ENCODE measurements at places on chromosomes 13 and 19.

- DNase-seq, result no peak
Measured at GRCh38 chr13:80712026-80712425, 371.1 kb upstream of the SPRY2 start.

DNA sequence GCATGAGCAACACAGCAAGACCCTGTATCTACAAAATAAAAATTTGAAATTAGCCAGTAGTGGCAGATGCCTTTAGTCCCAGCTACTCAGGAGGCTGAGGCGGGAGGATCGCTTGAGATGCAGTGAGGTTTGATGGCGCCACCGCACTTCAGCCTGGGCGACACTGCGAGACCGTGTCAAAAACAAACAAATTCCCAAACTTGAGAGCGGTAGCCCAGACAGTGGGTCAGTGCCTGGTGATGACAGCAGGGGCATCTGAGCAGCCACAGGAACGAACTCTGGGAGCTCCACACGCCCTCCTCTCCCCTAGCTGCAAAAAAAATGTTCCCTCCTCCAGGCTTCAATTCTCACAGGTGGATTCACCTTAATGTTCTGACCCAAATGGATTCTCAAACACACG is 14.1 kb downstream of the ZNF490 start:
- DNase-seq, result no peak

DNA sequence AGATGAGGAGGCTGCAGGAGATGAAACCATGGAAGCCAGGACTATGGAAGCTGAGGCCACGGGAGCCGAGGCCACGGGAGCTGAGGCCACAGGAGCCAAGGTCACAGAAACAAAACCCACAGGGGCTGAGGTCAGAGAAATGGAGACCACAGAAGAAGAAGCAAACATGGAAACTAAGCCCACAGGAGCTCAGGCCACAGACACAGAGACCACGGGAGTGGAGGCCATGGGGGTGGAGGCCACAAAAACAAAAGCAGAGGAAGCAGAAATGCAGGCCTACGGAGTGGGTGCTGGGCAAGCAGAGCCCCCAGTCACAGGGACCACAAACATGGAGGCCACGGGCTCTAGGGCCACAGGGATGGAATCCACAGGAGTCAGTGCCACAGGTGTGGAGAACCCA is 12.5 kb upstream of the EBI3 start:
- no peak for DNase-seq

DNA sequence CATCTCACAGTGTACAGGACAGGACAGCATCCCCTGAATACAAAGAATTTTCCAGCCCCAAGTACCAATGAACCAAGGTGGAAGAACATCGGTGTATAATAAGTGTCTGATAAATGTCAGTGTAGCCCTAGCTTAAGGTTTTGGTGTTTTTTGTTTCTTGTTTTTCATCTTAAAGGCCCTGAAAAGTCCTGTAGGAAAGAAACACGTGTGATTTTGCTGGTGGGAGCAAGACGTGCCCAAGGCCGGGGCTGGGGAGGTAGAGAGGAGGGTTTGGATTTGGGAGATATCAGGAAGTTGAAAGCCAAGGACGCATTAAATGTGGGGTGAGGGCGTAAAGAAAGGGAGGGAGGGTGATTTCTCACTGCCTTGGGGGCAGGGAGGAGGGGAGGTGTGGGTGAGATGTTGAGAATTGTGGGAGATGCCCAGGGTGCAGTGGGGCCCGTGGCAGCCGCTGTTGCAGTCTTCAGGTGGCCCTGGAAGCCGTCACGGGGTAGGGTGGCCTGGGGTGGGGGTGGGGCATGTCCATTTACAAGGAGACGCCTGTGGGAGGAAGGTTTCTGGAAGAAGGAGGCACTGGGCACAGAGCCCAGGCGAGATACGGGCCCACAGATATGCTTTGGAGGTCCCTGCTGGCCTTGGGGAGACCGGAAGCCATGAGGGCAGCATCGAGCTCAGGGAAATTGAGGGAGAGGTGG is 6.7 kb downstream of the CAMSAP3 start:
- no peak for DNase-seq

DNA sequence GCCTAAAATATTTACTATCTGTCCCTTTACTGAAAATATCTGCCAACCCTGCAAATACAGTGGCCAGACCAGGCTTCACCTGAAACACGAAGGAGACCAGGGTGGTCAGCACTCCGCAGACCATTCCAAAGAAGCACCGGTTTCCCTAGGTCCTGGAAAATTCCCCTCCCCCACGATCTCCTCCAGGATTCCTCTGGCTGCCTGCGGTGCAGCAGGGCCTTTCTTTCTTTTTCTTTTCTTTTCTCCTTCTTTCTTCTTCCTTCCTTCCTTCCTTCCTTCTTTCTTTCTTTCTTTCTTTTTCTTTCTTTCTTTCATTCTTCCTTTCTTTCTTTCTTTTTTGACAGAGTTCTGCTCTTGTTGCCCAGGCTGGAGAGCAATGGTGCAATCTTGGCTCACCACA is 152.7 kb downstream of the USP12 start:
- DNase-seq, result no peak

- no peak for DNase-seq
Measured at GRCh38 chr13:24905242-24905641, 141.3 kb downstream of the RNF17 start.

DNA sequence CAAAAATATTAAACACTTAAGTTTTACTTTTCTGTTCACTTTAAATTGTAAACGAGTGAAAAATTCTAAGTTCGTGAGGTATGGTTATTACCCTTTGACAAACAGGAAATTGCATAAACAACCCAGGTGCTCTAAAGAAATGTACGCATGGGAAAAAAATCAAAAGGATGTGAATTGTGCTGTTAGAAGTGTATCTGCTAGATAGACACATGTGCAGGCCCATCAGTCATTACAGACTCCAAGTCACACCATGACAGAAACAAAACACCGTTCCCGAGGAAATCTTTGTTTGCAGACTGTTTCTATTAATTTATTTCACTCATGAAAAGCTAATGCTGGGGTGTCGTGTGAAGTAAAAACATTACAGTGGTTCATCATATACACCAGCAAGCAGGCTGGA is 17.0 kb upstream of the DOCK9 start:
- no peak for DNase-seq

GRCh38 chr13:89324582-89324981 is 1653.4 kb downstream of the SLITRK5 start:
- no peak for DNase-seq

- peak; percentile 34 for DNase-seq
Measured at GRCh38 chr13:51645154-51645650, 60.9 kb downstream of the WDFY2 start.

- no peak for DNase-seq
Measured at GRCh38 chr19:40284251-40284500, 969 bp downstream of the AKT2 start.

DNA sequence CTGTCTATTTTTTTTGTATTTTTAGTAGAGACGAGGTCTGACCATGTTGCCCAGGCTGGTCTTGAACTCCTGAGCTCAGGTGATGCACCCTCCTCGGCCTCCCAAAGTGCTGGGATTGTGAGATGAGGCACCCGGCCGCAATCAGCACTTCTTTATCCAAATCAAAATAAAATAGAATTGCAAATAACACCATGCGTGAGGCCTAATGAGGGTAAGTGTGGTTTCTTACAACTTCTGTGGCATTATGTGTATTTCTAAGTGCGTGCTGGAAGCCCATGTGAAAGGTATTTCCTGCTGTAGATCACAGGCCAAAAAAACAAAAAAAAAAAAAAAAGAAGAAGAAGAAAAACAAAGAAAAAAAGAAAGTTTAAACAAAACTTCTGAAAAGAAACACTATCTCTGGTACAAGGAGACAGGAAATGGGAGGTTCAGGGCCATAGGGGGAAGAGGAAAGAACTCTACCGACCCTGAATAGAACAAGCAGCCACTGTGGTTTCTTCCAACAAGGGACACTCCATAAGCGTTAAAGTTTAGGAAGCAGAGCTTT is 3.0 kb upstream of the GRAMD1A start:
- DNase-seq, result no peak

DNA sequence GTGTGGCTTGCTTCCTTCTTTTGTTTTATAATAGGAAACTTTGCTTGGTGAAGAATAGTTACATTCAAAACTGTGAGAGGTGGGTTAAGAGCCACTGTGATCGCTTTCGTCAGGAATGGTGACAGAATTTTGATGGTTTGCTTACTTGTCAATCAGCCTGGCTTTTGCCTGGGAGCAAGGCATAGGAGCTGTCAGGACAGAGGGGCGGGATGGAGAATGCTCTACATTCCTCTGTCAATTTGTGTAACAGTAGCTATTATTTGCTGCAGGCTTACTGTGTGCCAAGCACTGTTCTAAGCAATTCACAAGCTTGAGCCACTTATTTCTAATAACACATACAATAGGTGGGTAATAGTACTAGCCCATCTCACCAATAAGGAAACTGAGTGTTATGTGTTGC is 28.1 kb upstream of the TNFSF11 start:
- no peak for DNase-seq

GRCh38 chr13:107124129-107124718 is 556.3 kb upstream of the ARGLU1 start:
- DNase-seq, result no peak

DNA sequence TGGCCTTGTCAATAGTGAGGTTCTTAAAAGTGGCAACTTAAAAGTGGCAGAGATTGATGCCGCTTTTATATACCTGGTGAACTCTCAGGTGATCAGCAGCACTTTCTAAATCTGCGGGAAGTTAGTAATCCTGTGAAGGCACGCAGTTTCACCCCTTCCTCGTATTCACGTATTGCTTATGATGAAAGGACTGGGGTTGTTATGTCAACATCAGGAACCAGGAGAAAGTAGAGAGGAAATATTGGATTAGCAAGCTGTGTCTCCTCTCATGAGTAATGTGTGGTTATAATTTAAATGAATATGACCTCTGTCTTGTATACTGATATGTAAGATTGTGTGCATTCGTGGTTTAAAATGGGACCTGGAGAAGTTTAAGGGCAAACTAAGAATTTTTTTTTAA is 544.6 kb downstream of the SLITRK6 start:
- DNase-seq, result no peak

DNA sequence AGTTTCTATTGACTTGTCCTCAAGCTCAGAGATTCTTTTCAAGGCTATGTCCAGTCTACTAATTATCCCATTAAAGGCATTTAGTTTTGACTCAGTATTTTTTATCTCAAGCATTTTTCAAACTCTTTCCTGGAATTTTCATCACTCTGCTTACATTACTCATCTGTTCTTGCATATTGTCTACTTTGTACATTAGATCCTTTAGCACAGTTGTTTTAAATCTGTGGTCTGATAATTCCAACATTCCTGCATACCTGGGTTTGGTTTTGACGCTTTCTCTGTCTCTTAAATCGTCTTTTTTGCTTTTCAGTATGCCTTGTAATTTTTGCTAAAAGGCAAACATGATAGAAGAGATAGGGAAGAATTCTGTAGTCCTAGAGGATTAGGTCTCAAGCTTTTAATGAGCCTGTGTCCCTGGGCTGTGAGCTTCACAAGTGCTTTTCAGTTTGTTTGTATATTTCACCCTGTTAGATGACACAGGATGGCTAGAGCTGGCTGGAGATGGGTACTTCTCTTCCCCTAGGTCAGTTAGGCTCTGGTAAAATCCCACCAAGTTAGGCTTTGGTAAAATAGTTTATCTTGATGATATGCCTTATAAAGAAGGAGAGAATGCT is 46.1 kb upstream of the GPC6 start:
- no peak for DNase-seq

- no peak for DNase-seq
Measured at GRCh38 chr13:108266321-108266990, 3.1 kb upstream of the TNFSF13B start.

DNA sequence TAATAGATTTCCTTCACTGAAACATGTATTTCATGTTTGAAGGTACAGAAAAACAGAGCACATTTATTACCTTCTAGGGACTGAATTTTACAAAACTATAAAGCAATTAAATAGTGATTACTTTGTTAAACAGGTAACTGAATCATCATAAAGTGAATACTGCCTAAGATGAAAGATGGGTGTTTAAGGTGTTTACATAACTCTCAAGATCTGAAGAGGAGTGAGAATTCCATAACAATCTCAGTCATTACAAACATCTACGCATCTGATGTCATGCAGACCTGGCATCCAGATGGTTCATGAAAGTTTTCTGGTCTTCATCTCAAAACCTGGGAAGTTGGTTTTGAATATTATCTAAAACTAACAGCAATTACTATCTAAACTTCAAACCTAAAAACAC is 80.4 kb downstream of the MIPEP start:
- no peak for DNase-seq

DNA sequence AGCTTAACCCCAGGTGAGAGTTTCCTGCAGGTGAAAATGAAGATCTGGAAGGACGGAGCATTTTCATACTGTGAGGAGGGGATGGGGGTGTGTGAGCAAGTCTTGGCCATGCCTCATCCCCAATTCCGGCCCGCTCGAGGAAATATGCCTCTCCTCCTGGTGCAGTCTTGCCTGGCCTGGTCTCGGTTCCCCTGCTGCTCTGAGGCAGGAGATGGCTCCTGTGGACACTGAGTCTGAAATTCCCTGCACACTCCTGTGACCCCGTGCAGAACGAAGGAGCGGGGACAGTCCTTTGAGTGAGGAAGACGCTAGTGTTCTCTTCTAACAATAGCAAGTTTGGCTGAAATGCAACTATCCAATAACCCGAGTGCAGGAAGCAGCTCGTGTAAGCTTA is 329 bp upstream of the ZNF439 start:
- DNase-seq, result peak; percentile 0

DNA sequence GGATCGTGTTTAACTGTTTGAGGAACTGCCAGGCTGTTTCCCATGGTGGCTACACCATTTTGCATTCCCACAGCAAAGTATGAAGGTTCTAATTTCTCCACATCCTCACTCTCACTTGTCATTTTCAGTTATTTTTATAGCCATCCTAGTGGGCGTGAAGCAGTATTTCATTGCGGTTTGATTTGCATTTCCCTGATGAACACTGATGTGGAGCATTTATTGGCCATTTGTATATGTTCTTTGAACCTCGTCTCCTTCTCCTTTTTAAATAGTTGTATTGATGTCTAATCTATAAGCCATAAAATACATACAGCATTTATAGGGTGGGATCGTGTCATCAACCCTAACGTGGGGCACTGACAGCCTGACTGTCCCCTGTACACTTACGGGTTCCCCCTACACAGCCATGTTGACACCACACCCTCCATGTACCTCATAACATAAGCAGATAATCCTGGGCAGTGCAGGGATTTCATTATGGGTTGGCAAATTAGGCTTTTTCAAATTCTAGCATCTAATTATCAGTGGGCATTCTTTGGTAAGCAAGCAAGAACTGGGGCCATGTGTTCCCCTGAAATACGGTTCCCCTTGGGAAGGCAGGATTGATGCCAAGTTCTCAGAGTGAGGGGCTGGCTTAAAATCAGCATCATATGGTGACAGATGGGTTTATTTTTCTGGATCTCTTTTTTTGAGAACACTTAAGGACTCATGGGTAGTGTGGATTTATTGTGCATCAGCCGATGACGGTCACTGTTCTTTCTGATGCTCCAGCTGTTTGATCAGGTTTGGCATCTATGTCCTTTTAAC is 11.6 kb upstream of the ZBTB45 start:
- DNase-seq, result no peak

- no peak for DNase-seq
Measured at GRCh38 chr13:99265821-99266426, 7.7 kb upstream of the GPR18 start.

GRCh38 chr19:3374369-3375112 is 8.2 kb downstream of the NFIC start:
- DNase-seq, result no peak

- DNase-seq, result no peak
Measured at GRCh38 chr19:35354898-35355297, 3.4 kb upstream of the FFAR3 start.

GRCh38 chr13:75495938-75496337 is 14.0 kb upstream of the TBC1D4 start:
- no peak for DNase-seq
